Iris pigment epithelial cell (primary cell): ENCODE measurements at places on chromosomes 16 and 17.

- DNase-seq: no peak
Observed at GRCh38 chr17:60173304-60173819, 23.6 kb downstream of the CA4 start.

DNA sequence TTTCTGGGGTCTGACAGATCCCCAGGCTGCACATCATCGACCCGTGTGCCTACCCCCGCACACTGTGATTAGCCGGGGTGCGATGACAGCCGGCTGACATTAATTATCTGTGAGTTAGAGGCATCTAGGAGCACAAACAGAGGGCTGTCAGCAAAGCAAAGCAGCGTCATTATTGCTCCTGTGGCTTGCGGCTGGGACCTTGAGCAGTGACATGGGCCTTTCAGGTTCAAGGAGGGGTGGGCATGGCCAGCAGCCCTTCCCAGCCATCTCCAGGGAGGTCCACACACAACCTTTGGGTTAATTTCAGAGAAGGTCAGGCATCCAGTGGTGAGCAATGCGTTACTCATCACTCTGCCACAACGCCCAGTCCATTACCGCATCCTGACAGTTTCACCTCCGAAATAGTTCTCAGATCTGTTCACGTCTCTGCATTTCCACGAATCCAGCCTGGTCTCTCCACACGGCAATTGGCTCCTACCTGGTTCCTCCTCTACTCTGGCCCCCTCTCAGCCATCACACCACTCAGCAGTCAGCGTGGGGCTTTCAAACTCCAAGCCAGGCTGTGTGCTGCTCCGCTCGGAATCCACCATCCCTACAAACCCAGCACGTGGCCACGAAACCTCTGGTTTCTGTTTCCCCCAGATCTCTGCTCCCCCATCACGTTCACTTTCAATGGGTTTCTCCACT, 249.7 kb upstream of the C16orf82 start:
- DNase-seq: peak; percentile 36

DNA sequence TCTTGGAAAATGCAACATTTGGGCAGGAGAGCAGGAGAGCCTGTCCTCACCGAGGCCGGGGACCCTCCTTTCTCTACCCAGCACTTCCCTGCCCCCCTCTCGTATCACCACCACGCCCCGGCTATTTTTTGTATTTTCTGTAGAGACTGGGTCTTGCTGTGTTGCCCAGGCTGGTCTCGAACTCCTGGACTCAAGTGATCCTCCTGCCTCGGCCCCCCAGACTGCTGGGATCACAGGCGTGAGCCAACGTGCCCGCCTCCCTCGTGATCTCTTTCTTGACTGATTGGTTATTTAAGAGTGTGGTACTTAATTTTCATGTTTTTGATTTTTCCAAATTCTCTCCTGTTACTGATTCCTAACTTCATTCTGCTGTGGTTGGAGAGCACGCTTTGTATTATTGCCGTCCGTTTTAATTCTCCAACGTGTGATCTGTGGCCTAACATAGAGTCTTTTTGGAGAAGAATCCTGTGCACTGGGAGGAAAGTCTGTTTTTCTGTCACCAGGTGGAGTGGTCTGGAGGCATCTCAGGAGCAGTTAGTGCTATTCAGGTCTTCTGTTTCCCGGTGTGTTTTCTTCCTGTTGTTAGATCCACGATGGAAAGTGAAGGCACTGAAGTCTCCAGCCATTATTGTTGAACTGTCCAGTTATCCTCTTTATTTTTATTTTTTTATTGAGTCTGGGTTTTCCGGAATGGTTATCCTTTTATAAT, 40.4 kb downstream of the ZNF778 start:
- no peak for DNase-seq

DNA sequence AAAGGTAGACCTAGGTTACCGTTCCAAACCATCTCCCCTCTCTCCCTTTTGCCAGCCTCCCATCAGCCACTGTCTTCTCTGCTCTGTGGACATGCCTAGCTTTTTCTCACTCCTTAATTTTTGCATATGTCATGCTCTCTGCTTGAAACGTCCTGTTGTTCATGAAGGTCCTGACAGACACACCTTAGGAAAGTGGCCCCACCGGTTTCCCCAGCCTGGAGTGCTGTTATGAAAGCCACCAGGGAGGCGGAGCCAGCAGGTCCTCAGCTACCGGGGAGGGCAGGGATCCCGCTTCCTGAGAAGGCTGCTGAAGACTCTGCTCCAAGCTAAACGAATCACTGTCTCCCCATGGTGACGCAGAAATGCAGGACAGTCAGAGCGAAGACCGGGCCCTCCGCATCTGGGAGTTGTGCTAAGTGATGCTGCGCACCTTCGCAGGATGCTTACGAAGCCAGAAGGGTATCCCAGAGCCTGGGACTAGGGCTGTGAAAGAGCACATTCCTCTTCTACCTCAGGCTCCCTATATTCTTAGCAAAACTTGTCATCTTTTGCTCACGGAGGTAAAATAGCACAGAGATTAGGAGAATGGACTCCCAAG, 2.3 kb upstream of the SLC16A11 start:
- no peak for DNase-seq

DNA sequence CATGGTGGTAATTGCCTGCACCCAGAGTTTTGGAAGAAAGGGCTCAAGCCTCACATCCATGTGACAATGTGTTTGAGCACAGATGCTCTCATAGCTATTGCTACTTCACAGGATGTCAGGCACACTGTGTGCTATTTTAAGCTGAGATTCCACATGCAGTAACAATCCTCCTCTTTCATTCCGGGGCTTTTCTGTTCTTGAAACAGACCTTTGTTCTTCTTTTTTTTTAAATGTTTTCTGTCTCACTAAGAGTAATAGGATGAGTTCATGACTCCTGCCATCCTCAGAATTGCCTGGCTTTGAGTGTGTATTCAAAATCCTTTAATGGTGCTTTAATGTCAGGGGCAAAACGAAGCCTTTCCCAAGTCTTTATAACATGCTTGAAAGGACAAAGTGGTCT, 198.9 kb downstream of the ABCC12 start:
- DNase-seq: no peak

- no peak for DNase-seq
Observed at GRCh38 chr16:66851166-66851964, 7.2 kb downstream of the CA7 start.

- DNase-seq: no peak
Observed at GRCh38 chr16:52405441-52405840, 141.5 kb downstream of the TOX3 start.
